ENCODE measurements at places on chromosomes 6 and 20.

DNA sequence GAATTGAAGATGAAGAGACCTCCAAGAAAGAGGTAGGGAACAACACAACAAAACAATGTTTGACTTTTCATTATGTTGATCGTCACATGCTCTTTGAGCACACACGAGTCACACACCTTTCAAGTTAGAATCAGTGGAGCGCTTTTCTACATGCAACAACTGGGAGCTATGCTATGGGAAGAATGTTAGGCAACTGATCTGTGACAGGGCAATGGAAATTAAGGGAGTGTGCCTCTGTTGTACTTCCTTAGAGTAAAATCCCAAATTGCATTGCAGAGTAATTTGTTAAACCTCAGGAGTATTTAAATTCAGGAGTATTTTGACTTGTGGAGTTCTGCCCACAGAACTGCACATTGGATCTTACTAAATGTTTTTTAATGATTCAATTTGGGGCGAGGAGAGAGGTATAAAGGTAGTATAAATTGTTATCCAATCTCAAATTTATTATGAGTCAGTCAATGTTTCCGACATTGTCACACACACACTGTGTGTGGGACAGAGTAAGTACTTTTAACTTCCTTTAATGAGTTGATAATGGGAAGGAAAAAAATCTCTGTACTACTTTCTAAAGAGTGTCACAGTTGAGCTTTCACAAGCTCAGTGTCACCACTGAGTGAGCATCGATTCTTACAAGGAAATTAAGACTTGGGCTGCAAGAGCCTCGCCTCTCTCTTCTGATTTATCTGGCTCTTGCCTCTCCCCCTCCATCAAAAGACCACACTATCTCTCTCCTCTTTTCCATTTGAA, 10.7 kb downstream of the GNAS start:
- DNase-seq = no peak

GRCh38 chr20:23924751-23925150, 45.2 kb upstream of the CST5 start:
- no peak for DNase-seq

DNA sequence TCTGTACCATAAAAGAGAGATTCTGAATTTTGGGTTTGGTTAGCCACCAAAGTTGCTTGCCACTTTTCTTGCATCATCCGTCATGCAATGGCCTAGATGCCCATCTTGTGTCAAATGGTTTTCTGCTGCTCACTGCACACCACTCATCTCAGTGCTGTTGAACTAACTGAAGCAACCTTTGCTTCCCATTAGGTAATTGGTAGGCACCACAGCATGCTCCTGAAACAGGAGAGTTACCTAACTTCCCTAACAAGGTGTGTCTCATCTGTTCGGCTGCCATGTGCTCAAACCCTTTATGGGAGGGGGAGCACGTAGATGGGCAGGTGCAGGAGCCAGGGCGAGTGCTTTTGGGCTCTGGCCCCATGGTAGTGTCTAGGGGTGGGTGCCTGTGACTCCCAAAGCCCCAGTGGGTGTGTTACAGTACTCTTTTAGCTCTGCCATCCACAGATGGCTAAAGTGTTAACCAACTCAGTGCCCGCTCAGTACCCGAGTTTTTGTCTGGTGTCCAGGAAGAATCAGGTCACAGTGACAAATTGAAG, 147.4 kb upstream of the SPACA1 start:
- DNase-seq = no peak

GRCh38 chr6:134938896-134939295, 11.0 kb downstream of the ALDH8A1 start:
- DNase-seq = no peak

DNA sequence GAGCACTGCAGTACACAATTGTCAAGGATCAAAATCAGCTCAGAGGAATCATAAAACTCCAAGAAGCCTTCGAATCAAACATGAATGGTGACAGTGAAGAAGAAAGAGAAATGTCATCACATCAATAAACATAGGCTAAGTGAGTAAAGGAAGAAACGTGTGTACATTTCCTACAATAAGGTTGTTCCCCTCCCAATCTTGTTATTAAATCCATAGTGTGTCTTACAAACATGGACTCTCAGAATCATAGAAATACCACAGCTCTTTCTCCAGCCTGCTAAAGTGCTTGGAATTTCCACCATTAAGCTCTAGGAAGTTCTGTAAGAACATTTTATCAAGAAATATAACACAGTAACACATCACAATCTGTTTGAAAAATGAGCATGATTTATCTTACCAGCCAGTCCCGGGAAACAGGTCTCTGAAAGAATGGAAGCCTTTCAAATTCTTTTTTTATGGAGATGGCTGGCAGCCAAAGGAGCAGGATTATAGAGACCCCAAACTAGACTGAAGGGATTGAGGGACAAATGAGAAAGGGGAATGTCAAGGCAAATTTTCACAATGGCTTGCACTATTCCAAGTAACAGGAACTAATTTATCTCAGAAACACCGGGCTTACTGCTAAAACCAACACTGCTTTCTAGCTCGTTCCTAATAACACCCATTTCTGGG, 4.5 kb upstream of the TNFAIP3 start:
- no peak for DNase-seq
